ENCODE measurements at places on chromosomes 12 and 14.

DNA sequence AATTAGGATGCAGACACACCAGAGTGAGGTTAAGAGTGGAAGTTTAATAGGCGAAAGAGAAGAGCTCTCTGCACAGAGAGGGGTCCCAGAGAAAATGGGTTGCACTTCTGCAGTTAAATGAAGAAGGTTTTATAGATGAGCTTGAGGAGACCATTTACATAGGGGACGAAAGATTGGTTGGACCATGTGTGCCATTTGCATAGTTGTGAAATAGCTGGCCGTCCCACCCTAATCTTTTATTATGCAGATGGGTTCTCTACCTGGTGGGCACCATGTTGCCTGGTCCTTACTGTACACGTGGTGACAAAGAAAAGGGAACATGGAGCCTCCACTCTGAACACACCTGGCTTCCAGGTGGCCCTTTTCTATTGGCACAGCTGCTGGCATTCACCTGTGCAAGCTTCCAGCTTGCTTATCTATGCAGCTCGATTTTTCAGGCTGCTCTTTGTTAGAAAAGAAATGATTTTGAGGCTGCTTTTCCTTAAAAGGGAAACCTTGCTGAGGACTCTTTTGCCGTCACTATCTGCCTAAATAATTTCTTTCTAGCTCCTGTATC, 67.1 kb upstream of the SRSF5 start:
- DNase-seq: no peak

DNA sequence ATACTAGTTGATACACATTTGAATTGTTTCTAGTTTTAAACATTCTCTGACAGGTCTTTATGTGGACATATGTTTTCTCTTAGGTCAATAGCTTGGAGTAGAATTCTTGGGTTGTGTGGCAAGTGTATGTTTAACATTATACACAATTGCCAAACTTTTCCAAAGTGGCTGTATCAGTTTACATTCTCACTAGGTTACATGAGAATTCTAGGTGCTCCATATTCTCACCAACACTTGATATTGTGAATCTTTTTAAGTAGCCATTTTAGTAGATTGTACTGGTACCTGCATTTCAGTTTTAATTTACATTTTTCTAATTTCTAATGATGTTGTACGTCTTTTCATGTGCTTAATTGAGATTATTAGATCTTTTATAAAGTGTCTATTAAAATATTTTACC, 28.6 kb downstream of the CCDC91 start:
- no peak for DNase-seq

DNA sequence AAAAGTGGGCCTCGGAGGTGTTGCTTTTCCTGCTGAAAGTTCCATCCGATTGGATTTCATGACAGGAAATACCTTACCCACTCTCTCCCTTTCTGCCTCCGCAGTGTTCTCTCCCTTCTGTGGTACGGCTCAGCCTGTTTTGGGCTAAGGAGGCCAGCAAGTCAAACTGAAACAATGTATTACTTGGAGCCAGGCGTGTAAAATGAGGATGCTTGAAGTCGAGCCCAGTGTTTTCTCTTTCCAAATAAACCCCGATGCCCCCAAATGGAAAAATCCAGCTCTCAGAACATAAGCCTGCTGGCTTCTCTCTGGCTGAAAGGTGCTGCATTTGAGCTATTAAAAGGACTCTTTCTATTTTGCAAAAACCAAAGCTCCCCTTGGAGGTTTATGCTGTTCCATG, 124.7 kb downstream of the ZNF664 start:
- DNase-seq: no peak

GRCh38 chr12:27083861-27084394, 1.6 kb upstream of the C12orf71 start:
- DNase-seq: no peak

DNA sequence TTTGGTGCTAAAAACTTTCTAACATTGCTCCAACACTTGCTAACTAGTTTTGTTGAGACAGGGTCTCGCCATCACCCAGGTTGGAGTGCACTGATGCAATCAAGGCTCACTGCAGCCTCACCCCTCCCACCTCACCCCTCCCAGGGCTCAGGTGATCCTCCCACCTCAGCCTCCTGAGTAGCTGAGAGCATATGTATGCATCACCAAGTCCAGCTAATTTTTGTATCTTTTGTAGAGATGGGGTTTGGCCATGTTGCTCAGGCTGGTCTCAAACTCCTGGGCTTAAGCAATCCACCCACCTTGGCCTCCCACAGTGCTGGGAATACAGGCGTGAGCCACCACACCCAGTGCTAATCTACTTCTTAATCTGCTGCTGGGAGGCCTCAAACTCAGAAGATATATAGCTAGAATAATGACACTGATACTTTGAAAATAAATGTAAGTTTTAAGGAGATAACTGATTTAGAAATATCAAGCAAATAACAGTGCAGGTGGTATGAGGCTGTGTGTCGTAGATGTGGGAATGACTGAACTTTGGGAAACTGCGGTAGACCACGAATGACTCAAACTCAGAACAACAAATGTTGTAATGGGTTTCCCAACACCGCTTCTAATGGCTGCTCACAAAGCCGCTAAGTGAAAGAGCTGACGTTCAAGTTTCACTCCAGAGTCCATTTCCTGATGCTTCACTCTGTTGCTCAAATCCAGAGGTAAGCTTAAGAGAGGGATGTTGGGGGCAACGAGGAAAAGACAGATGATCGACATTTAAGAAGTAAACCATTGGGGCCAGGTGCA, 10.0 kb downstream of the TMCC3 start:
- peak; percentile 48 for DNase-seq

DNA sequence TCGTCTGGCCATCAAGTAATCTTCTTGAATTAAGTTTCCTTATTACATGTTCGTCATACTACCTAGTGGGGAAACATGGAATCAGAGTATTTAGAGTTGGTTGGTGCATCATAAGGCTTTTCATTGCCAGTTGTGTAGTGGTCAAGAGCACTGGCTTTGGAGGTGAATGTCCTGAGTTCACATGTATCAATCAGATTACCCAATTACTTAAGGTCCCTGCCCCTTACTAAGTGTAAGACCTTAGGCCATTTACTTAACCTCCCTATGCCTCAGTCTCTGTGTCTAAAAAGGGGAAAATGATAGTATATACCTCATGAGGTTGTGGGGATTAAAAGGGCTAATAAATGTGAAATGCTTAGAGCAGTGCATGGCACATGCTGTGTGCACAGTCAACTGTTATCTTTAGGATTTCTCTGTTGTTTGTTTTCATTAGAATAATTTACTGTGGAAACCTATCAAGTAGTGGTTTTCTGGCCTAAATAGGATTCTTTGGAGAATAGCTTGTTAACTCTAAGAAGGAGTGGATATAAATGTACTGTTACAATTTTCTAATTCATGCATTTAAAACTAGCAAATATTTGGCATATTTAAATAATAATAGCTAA, 27.0 kb downstream of the MSRB3 start:
- DNase-seq: no peak

DNA sequence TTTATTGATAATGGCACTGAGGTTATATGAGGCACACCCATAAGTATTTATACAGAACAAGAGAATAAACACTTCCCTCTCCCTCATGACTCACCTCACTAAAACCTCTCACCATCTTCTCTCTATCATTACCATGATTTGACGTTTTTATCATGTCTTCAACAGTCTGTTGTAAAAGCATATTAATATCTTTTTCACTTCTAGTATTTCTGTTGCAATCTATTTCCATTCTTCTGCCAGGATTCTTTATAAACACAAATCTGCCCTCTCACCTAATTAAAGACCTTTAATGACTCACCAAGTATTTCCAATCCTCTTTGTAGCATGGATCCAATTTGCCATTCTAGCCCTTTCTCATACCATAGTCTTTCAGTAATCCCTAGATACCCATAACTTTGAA, 527.7 kb downstream of the SLC16A7 start:
- DNase-seq: no peak

DNA sequence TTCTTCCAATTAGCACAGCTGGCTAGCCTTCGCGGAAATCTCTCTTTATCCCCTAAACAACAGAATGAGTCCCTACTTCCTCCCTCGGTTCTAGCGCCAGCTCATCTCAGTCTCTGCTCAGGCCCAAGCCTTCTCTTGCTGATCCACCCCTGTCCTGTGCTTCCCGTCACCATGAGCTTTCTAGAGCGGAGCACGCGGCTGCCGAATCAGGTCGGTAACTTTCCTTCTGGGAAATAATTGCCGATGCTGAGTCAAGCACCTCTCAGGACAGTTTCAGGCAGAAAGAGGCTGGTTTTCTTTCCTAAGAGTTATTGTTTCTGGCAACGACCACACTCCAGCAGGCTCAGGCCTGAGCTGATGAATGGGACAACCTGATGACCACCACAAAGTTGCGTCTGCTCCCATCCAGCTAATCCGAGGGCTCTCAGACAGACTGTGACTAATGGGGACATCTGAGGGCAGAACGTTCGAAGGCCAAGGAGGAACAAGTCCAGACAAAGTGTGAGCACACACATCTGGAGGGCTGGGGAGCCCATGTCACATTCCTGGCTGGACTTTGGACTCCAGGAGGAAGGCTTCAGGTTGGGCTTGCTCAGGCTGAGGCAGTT, 13.6 kb upstream of the GPR68 start:
- DNase-seq: no peak

DNA sequence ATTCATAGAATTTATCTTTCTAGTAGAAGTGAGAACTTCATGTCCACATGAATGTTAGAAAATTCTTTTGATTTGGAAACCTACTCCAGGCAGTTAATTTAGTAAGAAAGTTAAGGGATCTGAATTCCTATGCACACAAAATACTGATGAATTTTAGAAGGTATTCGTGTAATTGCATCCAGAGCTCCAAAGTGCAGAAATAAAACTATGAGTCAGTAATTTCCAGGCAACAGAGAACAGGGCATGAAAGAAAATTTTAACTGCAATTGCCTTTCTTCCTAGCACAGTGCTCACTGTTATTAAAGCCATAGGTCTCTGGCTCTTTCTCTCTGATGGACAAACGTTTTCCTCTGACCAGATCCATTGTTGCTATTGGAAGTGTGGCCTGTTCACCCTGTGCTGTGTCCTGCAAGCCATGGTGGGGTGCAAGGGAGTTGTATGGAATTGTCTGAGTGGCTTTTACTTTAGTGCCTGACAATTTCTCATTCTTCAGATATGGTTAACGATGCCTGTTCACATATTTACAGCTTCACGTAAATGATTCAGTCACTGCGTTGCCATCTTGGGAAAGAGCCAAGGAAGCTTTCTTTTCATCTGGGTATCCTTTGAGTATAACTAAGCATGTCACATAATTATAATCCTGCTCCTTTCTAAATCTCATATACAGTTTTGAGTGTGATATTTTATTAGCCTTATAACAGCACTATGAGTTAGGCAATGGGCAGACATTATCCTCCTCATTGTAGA, 145.1 kb downstream of the ACSS3 start:
- DNase-seq: no peak

Data from activated CD8-positive, alpha-beta T cell treated with anti-CD3 and anti-CD28 coated beads, Interleukin-2, amount 10 ng/mL, durations not matched to agents 7 days and 5 days (primary cell).